Stimulated activated CD8-positive, alpha-beta memory T cell treated with anti-CD3 and anti-CD28 coated beads, Interleukin-2, amount 100 ng/mL, for 48 hours (primary cell): ENCODE measurements at places on chromosomes 1 and 21.

DNA sequence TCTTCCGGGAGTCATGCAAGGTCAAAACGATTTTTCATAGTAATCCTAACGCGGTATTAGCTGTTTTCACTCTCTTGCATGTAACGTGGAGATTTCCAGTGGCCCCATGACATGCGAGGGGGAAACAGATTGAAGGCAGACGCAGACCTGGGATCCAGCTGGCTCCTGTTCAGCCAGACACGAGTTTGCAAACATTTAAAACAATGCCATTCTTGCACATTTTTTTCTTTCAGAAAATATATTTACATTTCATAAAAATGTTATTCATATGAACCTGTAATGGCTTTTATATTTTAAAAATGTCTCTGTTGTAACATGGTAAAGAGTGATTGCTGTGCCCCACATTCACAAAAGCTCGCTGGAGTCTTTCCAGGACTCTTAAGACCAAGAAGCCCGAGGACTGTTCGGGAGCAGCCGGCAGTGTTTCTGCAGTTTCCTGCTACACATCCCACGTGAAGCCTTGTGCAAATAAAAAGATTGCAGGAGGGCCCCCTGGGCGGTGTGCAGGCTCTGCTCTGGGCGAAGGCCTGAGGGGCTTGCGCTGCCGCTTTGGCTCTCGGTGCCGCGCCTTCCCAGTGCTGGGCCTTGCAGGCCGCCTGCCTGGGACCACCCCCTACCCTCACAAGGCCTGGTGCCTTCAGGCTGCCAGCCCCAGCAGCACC is 184.9 kb downstream of the DYRK1A start:
- no peak for DNase-seq

GRCh38 chr1:230494514-230494913 is 68.4 kb upstream of the PGBD5 start:
- no peak for DNase-seq

GRCh38 chr1:245652116-245652515 is 497.3 kb downstream of the KIF26B start:
- DNase-seq, result no peak

- DNase-seq, result no peak
These were observed 17.8 kb upstream of the SSX2IP start for GRCh38 chr1:84708031-84708430.

- DNase-seq, result no peak
These were observed 68.7 kb downstream of the DEGS1 start for GRCh38 chr1:224251741-224252146.
